ENCODE measurements at places on chromosomes 1 and 21.

GRCh38 chr1:36570006-36570405, 87.3 kb upstream of the CSF3R start:
- DNase-seq, result peak; percentile 18

GRCh38 chr1:103461161-103462105, 64.1 kb upstream of the RNPC3 start:
- DNase-seq, result no peak

DNA sequence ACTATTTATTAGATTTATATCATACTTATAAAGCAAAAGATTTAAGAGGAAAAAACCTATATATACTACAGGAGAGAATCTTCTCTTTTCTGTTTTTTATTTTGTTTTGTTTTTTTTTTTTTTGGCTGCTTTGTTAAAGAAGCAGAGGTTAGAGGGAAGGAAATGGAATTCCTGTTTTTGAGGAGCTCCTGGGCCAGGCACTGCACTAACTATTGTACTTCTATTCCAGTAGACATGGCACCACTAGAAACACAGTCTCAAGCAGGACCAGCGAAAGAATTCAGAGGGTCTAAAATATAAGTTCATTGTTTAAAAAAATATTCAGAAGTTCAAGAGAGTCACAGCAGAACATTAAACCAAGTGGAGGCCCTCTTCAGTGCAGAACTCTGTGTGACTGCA, 54.7 kb upstream of the CNN3 start:
- no peak for DNase-seq

DNA sequence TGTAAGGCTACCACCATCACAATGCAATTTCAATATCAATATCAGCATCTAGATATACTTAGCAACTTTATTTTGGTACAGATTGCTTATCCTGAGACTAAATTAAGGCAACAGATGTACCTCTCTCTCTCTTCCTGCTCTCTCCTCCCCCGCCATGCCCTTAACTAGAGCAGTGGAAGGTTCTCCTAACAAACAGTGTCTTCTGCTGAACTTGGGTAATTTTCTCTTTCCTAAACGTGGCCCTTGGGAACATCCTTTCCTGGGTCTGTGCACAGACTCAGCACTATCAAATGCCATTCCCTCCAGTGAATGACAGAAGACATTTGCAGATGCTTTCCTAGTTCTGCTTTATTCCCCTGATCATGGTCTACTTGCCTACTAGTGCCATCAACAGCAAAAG, 85.6 kb upstream of the TTC39A start:
- DNase-seq, result no peak

- peak; percentile 70 for DNase-seq
Observed at GRCh38 chr1:2528966-2529783, 888 bp downstream of the HES5 start.
